Esophagus muscularis mucosa (tissue), 4 donors: ENCODE measurements at places on chromosomes 6 and 20. TPM values are rescaled to one million over a fixed set of nuclear protein-coding genes. Genes with fewer than 3 reads are reported as not detected.

DUSP15 gene
- 0.83 TPM for total RNA-seq

SMLR1 gene
- not detected for total RNA-seq

NNAT gene
- 2.6 TPM for total RNA-seq

PNPLA1 gene
- total RNA-seq: 0.33 TPM

SRSF12 gene
- total RNA-seq: 0.97 TPM

CENPW gene
- 4.2 TPM for total RNA-seq

OR2B6 gene
- total RNA-seq: not detected

MAS1L gene
- not detected for total RNA-seq

OPN5 gene
- not detected for total RNA-seq

APOBEC2 gene
- total RNA-seq: not detected

WFDC5 gene
- total RNA-seq: not detected

IMPG1 gene
- not detected for total RNA-seq

HTR1E gene
- 0.19 TPM for total RNA-seq

BPI gene
- total RNA-seq: not detected

NRN1 gene
- total RNA-seq: 24.2 TPM

TBC1D22B gene
- 7.5 TPM for total RNA-seq
